ENCODE measurements at places on chromosomes 5 and 9. TPM values are rescaled to one million over a fixed set of nuclear protein-coding genes. Genes with fewer than 3 reads are reported as not detected.

- no peak for DNase-seq
Observed at GRCh38 chr5:41345295-41345694, 132.0 kb upstream of the C6 start.

- no peak for DNase-seq
Observed at GRCh38 chr5:82100303-82101077, 128.7 kb downstream of the ATG10 start.

DNA sequence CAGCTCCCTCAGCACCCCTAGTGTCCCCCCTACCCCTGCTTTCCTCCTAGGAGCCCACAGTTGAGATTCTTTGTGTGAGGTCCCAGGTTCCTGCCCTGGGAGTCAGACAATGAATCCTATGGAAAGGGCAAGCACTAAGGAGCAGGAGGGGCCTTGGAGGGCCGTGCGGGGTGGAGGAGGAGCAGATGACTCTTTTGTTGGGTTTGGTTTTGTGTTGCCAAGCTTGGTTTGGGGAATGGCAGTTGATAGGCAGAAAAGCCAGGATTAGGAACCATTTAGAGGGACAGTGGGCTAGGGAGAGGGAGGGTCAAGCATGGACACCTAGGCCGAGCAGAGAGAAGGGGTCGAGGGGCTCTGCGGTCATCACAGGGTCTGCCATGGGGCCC lies 61.6 kb upstream of the SPTLC1 start:
- DNase-seq, result no peak

GRCh38 chr9:120905315-120906164 lies 21.1 kb downstream of the TRAF1 start:
- no peak for DNase-seq

DNA sequence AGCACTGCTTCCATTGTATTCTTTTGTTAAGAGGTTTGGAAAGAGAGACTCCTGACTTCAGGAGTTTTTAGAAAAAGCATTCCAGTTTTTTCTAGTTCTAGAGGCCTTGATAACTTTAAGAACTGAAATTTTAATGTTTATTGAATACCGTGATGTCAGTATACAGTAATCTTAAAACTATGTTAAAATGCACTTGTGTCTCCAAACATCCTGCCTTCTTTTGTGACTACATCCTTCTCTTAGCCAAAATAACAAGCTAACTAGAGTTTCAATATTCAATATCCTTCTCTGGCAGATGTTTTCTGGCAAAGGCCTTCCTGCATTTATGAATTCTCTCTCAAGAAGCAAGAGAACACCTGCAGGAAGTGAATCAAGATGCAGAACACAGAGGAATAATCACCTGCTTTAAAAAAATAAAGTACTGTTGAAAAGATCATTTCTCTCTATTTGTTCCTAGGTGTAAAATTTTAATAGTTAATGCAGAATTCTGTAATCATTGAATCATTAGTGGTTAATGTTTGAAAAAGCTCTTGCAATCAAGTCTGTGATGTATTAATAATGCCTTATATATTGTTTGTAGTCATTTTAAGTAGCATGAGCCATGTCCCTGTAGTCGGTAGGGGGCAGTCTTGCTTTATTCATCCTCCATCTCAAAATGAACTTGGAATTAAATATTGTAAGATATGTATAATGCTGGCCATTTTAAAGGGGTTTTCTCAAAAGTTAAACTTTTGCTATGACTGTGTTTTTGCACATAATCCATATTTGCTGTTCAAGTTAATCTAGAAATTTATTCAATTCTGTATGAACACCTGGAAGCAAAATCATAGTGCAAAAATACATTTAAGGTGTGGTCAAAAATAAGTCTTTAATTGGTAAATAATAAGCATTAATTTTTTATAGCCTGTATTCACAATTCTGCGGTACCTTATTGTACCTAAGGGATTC lies 43.1 kb downstream of the NDFIP1 start:
- peak; percentile 85 for DNase-seq

DNA sequence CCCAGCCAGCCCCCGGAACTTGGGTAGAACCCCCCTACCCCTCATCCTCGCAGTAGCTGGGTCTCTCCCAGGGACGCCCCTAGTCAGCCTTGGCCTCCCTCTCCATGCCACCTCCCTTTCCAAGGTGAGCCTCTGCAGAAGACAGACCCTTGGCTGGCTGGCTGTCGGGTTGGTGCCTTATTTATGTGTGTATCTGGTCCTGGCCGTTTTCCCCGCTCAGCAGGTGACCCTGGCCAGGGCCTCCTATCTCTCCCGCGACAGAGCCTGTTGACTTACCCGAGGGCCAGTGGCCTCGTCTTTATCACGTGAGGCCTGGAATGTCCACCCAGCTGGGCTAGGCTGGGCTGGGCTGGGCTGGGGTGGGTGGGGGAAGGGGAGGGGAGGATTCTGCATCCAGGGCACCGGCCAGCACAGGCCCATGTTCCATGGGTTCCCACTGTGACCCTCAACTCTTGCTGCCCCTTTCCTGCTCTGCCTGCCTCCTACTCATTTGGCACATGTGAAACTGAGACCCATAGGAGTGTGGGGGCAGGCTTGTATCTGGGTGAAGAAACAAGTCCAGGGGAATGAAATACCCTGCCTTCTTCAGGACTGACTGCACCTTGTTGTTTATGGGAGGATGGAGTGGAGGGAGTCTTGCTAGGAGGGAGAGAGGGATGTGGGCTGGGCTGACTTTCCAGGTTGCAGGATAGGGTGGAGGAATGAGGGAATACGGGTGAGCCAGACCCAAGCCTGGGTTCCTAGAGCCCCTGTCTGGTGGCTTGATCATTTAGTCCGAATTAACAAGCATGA lies 3.1 kb downstream of the CXXC5 start:
- DNase-seq, result peak; percentile 51

- DNase-seq, result no peak
Observed at GRCh38 chr5:133219296-133219695, 167.5 kb downstream of the HSPA4 start.

DNA sequence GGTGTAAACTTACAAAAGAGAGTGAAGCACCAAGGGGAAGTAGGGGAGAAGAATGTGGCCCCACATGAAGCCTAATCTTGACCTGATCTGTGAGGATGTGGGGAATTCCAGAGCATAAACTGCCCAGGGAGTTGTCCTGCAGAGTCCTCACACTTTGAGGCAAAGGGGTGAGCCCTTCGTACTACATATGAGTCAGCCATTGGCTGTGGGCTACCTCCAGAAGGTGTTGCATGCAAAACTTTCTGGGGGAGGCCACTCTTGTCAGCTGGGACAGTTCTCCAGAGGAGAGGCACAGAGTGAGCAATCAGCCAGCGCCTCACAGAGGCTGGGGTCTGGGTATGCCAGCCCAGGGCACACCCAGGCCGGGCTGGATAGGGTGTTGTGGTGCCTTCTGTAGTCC lies 98.1 kb upstream of the NMUR2 start:
- DNase-seq, result no peak

Gene ATP6V0E1
- total RNA-seq, result 243 TPM

Gene ALAD
- 7.8 TPM for total RNA-seq

Gene NIPAL4
- 0.96 TPM for total RNA-seq

Gene PCAT7
- total RNA-seq, result not detected

All from MCF 10A (cell line).